Stimulated activated effector memory CD8-positive, alpha-beta T cell treated with anti-CD3 and anti-CD28 coated beads, Interleukin-12 subunit alpha, Interleukin-12 subunit beta, amount 100 ng/mL, for 72 hours (primary cell): ENCODE measurements at places on chromosomes 16 and 17.

DNA sequence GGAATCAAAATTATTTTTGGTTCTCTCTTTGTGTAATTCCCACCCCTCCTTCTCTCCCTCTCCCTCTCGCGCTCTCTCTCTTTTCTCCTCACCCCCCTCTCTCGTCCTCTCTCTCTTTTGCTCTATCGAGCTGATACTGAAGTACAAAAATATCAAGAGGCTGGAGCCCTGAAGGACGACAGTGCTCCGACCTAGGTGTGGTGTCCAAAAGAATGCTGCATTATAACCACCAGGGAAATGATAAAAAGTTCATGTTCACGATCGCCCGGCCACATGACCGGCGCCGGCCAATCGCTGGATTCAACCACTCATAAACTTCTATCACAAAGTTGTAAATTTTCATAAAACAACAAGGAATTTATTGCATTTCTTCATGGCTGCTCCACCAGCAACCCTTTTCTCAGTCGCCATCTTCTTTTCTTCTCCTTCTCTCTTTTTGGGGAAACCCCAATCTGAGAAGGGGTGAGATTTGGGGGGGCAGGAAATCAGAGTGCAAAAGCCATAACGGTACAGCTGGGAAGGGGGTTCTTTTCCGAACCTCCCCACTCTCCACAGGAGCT lies at the start of gene HOXB6:
Gene HOXB6, minus strand, starts transcription at position 217 of the 560 bp plus-strand sequence. CDS start 6,836 bp downstream, outside the sequence.
- DNase-seq: no peak

DNA sequence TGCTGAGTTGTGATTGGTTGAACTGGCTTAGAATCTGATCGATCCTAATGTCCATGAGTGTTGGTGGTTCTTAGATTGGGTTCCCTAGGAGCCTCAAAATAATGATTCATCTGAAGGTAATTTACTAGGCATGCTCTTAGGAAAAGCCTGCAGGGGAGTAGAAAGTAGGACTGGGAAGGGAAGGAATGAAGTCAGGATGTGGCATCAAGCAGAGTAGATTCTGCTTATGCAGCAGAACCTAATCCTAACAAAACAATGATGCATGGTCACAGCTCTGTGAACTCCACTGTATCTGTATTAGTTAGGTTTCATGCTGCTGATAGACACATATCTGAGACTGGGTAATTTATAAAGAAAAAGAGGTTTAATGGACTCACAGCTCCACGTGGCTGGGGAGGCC lies 132.5 kb downstream of the HS3ST2 start:
- DNase-seq: no peak

- no peak for DNase-seq
Measured at GRCh38 chr16:24670623-24671454, 58.6 kb upstream of the TNRC6A start.

DNA sequence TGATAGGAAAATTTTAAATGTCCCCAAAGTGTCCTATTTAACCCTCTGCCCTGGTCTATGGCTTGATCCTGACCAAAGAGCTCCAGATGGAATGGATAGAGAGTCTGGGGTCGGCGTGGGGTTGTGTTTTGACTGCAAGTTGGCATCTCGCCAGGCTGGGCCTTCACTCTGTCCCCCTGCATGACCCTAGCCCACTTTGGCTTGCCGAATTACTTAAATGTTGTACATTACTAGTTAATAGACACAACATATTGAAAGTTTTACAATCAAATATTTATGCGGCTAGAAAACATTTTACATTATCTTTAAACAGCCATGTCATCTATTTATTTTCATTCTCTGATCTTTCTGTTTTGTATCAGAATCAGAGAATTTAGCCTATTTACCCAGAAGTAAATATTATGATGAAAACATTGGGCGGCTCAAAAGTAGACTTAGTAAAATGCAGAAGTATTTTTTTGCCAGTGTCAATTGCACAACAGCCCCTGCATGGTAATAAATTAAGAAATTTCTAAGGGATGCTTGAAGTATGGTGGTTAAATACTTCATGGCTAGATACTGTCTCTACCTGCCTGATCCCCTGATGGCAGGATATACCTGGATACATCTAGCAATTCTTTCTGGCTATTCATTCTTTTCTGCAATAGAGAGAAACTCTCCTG lies 18.8 kb upstream of the MYOCD start:
- no peak for DNase-seq

DNA sequence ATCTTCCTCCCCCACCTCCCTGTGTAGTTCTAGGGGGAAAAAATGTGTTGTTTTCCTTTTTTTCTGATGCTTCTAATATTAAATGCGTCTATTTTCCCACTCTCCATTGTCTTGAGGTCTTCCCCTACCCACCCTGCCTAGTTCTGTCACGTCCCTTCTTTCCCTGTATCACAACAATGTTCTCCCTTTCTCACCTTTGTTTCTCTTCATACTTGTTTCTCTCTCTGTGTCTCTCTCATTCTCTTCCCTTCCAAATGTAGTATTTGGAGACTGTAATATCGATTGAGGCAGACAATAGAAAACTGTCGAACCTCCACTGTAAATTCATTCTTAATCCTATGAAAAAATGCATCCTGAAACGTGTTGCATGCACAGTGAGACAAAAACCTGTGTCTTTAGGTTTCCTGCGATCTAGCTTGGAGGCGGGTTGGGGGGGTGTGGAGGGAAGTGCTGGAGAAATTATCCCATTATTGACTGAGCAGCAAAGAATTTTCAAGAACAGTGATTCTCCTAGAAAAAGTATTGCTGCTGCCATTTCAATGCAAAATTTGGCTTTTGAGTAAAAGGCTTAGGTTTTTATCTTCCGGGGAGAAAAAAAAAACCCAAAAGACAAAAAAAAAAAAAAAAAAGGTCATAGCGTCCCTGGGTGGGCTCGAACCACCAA lies 1.3 kb upstream of the PSMB3 start:
- DNase-seq: no peak

DNA sequence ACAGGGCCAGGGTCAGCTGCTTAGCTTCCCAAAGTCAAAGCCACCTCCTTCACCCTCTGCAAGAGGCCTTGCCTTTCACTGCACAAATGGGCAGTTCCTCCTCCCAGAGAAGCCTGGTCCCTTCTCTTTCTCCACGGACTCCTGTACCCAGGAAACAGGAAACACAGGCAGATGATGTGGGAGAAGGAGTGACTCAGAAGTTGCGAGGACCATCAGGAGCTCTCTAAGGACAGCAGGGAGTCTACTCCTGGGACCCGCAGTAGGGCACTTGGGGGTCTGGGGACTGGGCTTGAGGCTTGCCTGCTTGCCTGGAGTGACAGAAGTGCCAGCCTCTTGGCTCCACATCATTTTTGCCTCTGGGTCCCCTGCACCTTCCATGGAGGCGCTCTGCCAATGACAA lies 47.4 kb upstream of the KSR1 start:
- no peak for DNase-seq

DNA sequence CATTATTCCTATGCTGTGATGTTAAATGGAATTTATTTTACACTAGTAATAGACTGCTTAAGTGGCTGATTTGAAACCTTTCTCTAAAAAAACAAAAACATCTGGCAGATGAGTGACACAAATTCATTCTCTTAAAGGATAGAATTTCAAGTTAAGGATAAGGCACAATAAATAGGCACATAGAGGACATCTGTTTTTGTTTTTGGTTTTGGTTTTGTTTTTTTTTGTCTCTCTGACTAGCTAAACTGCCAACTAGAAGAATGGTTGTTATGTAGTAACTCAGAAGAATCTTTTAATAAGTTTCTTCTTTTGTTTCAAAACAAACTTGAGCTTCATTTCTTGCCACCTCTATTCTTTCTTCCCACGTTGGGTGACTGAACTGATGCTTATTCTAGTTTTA lies 5.1 kb upstream of the VPS4A start:
- no peak for DNase-seq

GRCh38 chr16:11257131-11257938 lies 1.3 kb upstream of the SOCS1 start:
- DNase-seq: no peak

DNA sequence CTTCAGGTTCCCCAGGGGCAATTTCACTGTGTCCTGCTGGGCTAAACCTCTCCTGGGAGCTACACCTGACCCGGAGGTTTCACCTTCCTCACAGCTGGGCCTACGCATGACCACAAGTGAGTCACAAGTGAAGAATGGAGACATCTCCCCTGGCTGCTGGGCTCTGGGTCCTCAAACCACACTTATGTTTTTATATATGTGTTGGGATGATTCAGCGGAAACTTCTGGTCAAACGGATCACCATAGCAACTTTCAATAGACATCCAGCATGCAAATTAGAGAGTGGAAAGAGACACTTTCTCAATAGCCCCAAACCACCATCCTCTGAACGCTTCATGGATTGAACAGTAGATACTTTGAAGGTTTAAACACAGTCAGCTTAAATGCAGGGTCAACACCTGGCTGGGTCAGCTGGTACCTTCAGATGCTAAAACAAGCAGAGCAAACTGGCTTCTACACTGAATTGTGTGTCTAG lies 28.0 kb upstream of the MAF start:
- peak; percentile 50 for DNase-seq

DNA sequence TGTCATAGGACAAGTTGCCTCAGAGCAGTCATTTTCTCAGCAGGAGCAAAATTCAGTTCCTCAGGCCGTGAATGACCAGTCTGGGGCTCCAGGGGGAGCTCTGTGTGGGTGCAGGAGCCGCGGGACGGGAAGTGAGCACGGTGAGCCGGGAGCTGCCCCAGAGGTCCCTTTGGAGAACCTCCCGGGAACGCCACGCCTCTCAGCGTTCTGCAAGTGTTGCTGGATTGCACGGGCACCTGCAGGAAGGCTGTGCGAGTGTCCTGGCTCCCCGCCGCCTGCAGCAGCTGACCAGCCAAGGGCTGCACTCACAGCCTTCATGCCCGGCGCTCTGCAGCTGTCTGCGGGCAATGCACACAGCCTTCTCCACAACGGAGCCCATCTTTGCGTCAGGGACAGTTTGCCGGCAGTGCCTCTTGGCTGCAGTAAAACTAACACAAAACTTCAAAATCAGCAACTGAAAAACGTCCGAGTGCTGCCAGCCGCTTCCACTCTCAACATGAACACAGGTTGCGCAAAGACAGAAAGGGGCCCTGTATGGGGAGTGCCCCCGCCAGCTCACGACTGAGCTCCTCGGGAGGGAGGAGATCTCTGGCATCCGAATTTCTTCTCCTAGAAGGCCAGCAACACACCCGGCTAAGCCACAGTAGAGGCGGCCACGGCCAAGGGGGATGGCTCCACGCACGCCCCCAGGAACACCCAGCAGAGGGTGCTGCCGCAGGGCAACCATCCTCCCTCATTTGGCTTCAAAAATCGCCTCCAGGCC lies 16.0 kb downstream of the NDUFAF8 start:
- no peak for DNase-seq

DNA sequence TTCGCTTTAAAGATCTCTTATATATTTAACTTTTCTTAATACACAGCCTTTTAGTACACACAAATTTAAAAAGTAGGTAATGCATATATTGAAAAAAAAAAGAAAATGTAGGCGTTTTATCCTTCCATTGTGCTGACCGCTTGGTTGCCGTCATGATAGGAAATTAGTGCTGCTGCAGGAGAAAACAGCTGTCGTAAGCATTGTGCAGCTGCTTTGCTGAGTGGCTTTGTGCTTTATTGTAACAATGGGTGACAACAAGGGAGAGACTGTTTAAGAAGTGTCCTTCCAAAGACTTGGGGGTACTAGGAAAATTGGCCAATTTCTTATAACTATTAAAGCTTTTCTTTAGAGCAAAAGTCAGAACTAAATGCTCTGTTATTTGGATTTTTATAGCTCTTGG lies 5.0 kb downstream of the HERPUD1 start:
- DNase-seq: no peak

DNA sequence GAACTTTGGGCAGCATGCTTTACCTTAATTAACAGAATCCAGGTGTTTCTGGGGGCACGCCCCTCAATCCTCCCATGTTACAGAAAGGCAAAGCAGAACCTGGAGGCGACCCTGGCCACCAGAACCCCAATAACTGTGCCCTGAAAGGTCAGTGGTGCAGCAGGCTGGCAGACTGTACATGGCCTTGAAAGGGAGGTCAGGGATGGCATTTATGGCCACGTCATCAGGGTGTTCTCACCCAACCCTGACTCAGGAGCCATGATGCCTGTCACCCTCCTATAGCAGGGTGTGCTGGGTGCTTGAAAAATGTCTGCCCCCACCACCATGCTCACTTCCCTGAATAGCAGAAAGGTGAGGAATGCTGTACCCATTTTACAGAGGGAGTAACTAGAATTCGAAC lies 177.7 kb downstream of the TMEM132E start:
- DNase-seq: no peak

DNA sequence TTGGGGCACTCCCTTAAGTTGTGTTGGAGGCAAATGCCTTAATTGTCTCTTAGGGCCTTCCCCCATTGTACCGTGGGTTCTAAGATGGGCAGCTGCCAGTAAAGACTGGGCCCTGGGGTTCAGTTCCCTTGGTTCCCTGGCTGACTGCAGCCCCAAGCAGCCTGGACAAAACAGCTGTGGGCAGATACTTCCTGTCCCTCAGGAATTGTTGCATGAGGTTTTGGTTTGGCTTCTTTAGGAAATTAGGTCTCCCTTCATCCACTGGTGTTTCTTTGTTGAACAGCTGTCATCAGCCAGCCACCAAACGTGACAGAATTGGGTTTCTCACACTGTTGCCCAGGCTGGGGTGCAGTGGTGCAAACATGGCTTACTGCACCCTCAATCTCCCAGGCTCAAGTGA lies 42.0 kb upstream of the ETV4 start:
- DNase-seq: no peak

GRCh38 chr17:40224718-40225550 lies 5.8 kb downstream of the WIPF2 start:
- DNase-seq: no peak

DNA sequence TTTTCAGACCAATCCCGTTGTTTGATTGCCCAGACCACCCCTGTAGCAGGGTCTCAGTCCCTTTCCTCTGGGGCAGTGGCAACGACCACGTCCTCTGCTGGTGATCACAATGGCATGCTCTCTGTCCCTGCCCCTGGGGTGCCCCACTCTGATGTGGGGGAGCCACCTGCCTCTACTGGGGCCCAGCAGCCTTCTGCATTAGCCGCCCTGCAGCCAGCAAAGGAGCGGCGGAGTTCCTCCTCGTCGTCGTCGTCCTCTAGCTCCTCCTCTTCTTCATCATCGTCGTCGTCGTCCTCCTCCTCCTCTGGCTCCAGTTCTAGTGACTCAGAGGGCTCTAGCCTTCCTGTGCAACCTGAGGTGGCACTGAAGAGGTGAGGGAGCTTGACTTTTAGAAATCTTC lies 9.2 kb downstream of the ELOB start:
- no peak for DNase-seq

- DNase-seq: no peak
Measured at GRCh38 chr17:41500131-41500911, 5.1 kb downstream of the KRT13 start.

GRCh38 chr17:16286009-16286946 lies 67.0 kb downstream of the CENPV start:
- peak; percentile 56 for DNase-seq

DNA sequence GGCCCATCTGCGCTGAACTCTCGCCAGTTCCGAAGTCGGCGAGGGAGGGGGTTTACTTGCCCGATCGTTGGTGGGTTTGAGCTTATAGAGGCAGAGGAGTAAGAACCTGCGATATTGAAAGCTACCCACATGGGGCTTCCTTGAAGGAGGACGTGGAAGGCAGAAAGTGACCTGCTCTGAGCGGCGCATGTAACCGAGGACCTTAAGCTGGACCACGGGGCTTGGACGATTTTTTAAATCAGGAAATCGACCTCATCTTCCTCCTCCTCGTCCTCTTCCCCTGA lies 2.0 kb downstream of the PRAC2 start:
- no peak for DNase-seq
